ENCODE measurements at places on chromosomes 5 and 9. TPM values are rescaled to one million over a fixed set of nuclear protein-coding genes. Genes with fewer than 3 reads are reported as not detected.
A peak's percentile ranks its signal among the peaks of the same experiment; 100 is the strongest.

The PCDHGA8 gene
- total RNA-seq, result 10.2 TPM

- H3K36me3 ChIP-seq, result no peaks in the 10 kb centered on the region
- H3K4me1 ChIP-seq, result no peaks in the 10 kb centered on the region
- DNase-seq, result no peak
- H3K27me3 ChIP-seq, result no peaks in the 10 kb centered on the region
- no peak overlapping the region for H3K27ac ChIP-seq
These were observed 462.5 kb upstream of the TYRP1 start for GRCh38 chr9:12230708-12231107.

GRCh38 chr5:172144931-172145869 lies 42.8 kb downstream of the STK10 start:
- H3K4me1 ChIP-seq, result peaks cover 15% of the 10 kb centered on the region
- DNase-seq, result no peak
- no peaks in the 10 kb centered on the region for H3K27me3 ChIP-seq
- H3K4me3 ChIP-seq, result no peak overlapping the region
- H3K27ac ChIP-seq, result no peak overlapping the region

GRCh38 chr9:97543561-97543960 lies 42.1 kb downstream of the TMOD1 start:
- H3K36me3 ChIP-seq, result no peaks in the 10 kb centered on the region
- no peaks in the 10 kb centered on the region for H3K27me3 ChIP-seq
- DNase-seq, result no peak
- H3K4me1 ChIP-seq, result peaks cover 6% of the 10 kb centered on the region
- H3K27ac ChIP-seq, result no peak overlapping the region

The DCANP1 gene
- total RNA-seq, result under 0.01 TPM

The DMRT1 gene
- total RNA-seq, result not detected

The C5orf52 gene
- not detected for total RNA-seq

DNA sequence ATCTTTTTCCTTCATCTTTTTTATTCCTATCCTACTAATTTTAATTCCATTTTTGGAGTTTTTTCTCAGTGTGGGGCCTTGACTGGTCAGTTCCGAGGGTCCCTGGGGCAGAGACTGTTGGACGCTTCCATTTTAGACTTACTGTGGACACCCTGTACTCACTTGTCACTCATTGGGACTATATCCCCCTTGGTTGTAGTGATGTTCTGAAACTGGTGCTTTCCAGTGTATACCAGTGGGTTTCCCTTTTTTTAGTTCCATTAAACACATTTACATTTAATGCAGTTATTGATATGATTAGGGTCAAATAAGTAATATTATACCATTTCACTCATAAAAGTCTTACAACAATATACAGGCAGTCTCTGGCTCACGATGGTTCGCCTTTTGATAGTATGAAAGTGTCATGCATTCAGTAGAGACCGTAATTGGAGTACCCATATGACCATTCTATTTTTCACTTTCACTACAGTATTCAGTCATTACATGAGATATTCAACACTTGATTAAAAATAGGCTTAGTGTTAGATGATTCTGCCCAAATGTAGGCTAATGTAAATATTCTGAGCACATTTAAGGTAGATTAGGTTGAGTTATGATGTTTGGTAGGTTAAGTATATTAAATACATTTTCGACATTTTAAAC lies 46.0 kb downstream of the CNOT6 start:
- H3K36me3 ChIP-seq, result no peaks in the 10 kb centered on the region
- DNase-seq, result no peak
- H3K27ac ChIP-seq, result no peak overlapping the region
- no peaks in the 10 kb centered on the region for H3K4me1 ChIP-seq
- H3K27me3 ChIP-seq, result no peaks in the 10 kb centered on the region
- no peak overlapping the region for H3K4me3 ChIP-seq

The ZSWIM6 gene
- total RNA-seq, result 8.8 TPM

DNA sequence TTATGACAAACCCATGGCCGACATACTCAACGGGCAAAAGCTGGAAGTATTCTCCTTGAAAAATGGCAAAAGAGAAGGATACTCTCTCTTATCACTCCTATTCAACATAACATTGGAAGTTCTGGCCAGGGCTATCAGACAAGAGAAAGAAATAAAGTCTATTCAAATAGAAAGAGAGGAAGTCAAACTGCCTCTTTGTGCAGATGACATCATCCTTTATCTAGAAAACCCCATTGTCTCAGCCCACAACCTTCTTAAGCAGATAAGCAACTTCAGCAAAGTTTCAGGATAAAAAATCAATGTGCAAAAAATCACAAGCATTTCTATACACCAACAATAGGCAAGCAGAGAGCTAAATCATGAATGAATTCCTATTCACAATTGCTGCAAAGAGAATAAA lies 1799.9 kb upstream of the ACO1 start:
- H3K36me3 ChIP-seq, result no peaks in the 10 kb centered on the region
- no peaks in the 10 kb centered on the region for H3K27me3 ChIP-seq
- H3K4me1 ChIP-seq, result no peaks in the 10 kb centered on the region
- no peak overlapping the region for H3K27ac ChIP-seq

DNA sequence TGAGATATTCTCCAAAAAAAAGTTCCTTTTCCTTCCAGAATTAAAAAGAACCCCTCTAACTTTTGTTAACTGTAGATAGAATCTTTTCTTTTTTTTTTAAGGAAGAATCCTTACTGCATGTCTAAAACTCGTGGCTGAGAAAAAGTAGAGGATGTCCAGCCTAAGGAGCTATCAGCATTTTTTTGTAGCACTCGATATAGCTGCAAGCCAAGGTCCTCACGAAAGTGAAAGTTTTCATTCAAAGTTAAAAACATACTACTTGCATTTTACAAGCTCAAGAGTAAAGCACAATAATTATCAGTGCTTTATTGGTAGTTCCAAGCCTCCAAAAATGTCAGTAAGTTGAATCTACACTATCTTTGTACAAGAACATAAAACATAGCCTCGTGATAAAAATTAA lies 28.7 kb upstream of the ZSWIM6 start:
- no peaks in the 10 kb centered on the region for H3K36me3 ChIP-seq
- no peak overlapping the region for H3K4me3 ChIP-seq
- DNase-seq, result no peak
- no peaks in the 10 kb centered on the region for H3K27me3 ChIP-seq
- peaks cover 45% of the 10 kb centered on the region for H3K4me1 ChIP-seq
- no peak overlapping the region for H3K27ac ChIP-seq

DNA sequence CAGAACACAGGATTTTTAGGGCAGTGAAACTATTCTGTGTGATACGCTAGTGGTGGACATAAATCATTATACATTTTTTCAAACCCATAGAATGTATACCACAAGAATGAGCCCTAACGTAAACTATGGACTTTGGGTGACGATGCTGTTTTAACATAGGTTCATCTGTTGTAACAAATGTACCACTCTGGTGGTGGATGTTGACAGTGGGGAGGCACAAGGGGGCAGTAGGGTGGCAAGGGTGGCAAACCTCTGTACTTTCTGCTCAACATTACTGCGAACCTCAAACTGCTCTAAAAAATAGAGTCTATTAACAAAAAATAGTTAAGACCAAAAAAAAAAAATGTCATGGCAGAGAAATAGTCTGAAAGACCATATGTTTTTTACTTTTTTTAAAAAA lies 9.1 kb upstream of the MVB12B start:
- H3K27ac ChIP-seq, result no peak overlapping the region
- H3K27me3 ChIP-seq, result no peaks in the 10 kb centered on the region
- H3K4me3 ChIP-seq, result no peak overlapping the region
- no peaks in the 10 kb centered on the region for H3K4me1 ChIP-seq

- H3K27me3 ChIP-seq, result no peaks in the 10 kb centered on the region
- no peaks in the 10 kb centered on the region for H3K4me1 ChIP-seq
- H3K36me3 ChIP-seq, result no peaks in the 10 kb centered on the region
- no peak overlapping the region for H3K4me3 ChIP-seq
- no peak overlapping the region for H3K27ac ChIP-seq
These were observed 25.8 kb upstream of the CARNMT1 start for GRCh38 chr9:75053869-75054268.

The ZNF618 gene
- 17.1 TPM for total RNA-seq

GRCh38 chr5:180168758-180169157 lies 40.3 kb downstream of the RASGEF1C start:
- DNase-seq, result no peak
- H3K27ac ChIP-seq, result no peak overlapping the region
- no peaks in the 10 kb centered on the region for H3K36me3 ChIP-seq
- no peak overlapping the region for H3K4me3 ChIP-seq

The CDX1 gene
- not detected for total RNA-seq

DNA sequence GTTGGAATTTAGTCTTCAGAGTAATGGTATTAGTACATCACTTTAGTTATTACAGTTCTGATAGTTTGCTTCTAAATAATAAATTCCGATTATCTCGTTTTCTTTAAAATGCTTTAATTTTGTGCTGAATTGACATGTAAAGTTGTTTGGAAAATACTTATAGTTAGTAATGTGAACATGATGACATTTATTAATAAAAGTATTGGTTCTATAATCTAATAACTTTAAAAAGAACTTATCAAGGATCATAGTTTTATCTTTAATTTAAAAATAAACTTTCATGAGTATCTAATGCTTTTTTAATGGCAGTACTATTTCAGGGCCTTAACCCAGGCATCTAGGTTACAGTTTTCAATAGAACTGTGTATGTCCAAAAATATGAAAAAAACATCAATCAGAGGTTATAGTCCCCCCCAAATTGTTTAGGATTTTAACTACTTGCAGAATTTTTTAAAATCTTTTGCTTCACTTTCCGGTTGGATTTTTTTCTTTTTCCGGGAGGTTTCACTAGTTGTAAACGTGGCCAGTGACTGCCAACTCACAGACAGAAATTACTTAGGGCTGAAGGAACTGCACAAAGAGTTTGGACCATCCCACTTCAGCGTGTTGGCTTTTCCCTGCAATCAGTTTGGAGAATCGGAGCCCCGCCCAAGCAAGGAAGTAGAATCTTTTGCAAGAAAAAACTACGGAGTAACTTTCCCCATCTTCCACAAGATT lies 680 bp downstream of the GPX8 start:
- H3K36me3 ChIP-seq, result no peaks in the 10 kb centered on the region
- no peaks in the 10 kb centered on the region for H3K27me3 ChIP-seq
- H3K27ac ChIP-seq, result peak overlapping the region; percentile 17
- DNase-seq, result peak; percentile 52

GRCh38 chr9:110919050-110919435 lies 119.2 kb downstream of the LPAR1 start:
- no peak overlapping the region for H3K4me3 ChIP-seq
- H3K4me1 ChIP-seq, result no peaks in the 10 kb centered on the region
- no peaks in the 10 kb centered on the region for H3K27me3 ChIP-seq
- H3K36me3 ChIP-seq, result no peaks in the 10 kb centered on the region
- no peak overlapping the region for H3K27ac ChIP-seq

The CCNJL gene
- total RNA-seq, result 0.26 TPM

DNA sequence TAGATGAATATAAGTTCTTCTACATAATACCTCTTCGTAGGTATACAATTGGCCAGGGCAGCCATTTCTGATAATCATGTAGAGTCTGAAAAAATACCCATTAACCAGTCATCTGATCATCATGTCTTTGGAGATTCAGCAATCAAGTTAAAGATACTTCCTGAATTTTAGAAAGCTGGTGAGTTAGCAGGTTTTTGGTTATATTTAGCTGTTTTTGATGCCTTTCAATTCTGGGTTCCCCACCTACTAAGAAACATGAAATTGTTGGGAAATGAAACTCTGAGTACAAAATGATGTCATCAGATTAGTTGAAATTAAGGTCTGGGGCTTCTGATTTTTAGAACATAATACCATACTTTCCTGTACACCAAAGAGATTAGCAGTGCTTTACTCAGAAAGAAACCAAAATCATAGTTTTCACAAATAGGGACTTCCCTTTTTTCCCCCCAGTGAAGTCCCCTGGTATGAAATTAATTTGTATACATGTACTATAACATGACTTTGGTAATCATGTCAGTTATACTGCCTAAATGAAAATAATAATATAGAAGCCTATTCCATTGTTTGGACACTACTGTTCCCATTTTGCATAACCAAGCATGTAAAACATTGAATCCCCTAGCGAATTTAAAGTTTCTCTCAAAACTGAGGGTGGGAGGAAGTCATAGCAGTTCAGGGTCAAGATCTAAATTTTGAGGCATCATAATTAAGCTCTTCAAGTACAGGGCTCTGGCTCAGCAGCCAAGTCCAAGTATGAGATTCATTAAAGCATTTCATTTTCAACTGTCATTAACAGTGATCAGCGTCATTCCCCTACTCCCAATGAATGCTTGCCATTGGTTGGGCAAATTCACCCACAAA lies 17.9 kb downstream of the PRLR start:
- H3K27ac ChIP-seq, result no peak overlapping the region
- H3K36me3 ChIP-seq, result no peaks in the 10 kb centered on the region
- peaks cover 15% of the 10 kb centered on the region for H3K4me1 ChIP-seq

GRCh38 chr5:176744584-176744965 lies 65.8 kb upstream of the UNC5A start:
- DNase-seq, result no peak
- H3K4me3 ChIP-seq, result no peak overlapping the region
- peaks cover 8% of the 10 kb centered on the region for H3K4me1 ChIP-seq
- no peaks in the 10 kb centered on the region for H3K36me3 ChIP-seq
- H3K27me3 ChIP-seq, result peaks cover 14% of the 10 kb centered on the region

The NEK6 gene
- 15.5 TPM for total RNA-seq

DNA sequence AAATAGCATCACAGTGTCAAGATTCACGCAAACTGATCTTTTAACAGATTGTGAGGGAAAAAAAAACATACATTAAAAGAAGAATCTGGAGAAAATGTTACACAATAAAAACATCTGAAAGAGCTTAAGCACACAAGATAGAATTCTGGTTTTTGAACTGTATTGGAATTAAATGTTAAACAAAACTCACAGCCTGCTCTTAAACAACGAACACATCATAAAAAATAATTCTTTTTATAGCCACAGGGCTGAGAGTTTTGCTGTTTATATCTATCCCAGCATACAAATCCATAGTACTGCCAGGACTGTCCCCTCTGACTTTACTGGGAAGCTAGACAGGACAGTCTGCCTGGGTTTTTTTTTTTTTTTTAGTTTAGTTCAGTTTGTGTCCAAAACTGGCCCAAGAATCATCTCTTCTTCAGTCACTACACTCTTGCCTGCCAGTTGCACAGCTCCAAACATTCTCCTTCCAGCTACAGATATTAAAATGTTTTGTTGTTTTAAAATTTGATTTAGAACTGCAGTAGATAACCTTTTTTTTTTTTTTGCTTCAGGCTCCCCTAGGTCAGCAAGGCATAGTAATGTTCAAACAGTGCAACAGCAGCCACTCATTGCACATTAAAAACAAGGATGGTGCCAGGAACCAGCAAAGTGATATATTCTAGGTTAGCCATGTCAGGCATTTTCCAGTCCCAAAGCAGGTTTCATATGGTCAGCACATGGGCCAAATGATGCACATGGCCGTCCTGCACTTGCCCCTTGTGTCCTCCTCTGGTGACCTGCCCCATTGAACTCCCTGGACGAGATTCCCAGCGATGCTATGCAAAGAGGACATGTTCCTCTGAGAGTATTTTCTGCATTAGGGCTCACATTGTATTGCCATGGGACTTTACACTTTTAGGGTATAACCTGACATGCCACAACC lies 173.6 kb downstream of the ARL15 start:
- no peak for DNase-seq
- no peak overlapping the region for H3K27ac ChIP-seq
- H3K27me3 ChIP-seq, result no peaks in the 10 kb centered on the region
- no peaks in the 10 kb centered on the region for H3K36me3 ChIP-seq
- no peaks in the 10 kb centered on the region for H3K4me1 ChIP-seq

The OR13C9 gene
- not detected for total RNA-seq

The PCDHA12 gene
- total RNA-seq, result 3.9 TPM

The FOXD4L6 gene
- not detected for total RNA-seq

The ECM2 gene
- 8.2 TPM for total RNA-seq

GRCh38 chr9:75892216-75892911 lies 1.9 kb downstream of the PCSK5 start:
- H3K4me3 ChIP-seq, result peak overlapping the region; percentile 80
- peak; percentile 24 for DNase-seq
- H3K4me1 ChIP-seq, result peaks cover 25% of the 10 kb centered on the region
- H3K27me3 ChIP-seq, result no peaks in the 10 kb centered on the region
- no peak overlapping the region for H3K27ac ChIP-seq
